ENCODE measurements at places on chromosomes 12 and 14. TPM values are rescaled to one million over a fixed set of nuclear protein-coding genes. Genes with fewer than 3 reads are reported as not detected.

- peak; percentile 86 for DNase-seq
Observed at GRCh38 chr14:77301103-77301502, 19.6 kb downstream of the POMT2 start.

- DNase-seq = no peak
Observed at GRCh38 chr14:81179631-81180030, 41.1 kb downstream of the GTF2A1 start.

CLEC4E gene
- 3.4 TPM for total RNA-seq

DNA sequence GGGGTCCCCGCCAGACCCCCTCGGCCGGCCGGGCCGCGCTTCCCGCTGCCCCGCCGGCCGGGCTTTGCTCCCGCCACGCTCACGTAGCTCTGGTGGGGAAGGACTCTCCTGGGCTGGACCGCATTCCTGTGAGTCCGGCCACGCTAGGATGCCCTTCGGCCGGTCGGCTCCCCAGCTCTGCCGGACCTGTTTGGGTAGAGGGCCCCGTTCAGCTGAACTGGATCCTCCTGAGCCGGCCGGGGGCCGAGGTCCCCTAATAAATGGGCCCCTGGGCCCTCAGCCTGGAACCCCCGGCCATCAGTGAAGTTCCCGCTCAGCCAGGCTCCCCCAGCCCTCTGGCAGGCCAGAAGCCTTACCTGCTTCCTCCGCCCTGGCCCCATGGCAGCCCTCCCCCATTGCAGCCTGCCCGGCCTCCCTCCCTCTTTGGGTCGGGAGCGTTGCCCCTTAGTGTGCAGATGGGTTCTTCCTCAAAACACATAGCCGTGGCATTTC is 593 bp downstream of the UNC119B start:
- no peak for DNase-seq

DNA sequence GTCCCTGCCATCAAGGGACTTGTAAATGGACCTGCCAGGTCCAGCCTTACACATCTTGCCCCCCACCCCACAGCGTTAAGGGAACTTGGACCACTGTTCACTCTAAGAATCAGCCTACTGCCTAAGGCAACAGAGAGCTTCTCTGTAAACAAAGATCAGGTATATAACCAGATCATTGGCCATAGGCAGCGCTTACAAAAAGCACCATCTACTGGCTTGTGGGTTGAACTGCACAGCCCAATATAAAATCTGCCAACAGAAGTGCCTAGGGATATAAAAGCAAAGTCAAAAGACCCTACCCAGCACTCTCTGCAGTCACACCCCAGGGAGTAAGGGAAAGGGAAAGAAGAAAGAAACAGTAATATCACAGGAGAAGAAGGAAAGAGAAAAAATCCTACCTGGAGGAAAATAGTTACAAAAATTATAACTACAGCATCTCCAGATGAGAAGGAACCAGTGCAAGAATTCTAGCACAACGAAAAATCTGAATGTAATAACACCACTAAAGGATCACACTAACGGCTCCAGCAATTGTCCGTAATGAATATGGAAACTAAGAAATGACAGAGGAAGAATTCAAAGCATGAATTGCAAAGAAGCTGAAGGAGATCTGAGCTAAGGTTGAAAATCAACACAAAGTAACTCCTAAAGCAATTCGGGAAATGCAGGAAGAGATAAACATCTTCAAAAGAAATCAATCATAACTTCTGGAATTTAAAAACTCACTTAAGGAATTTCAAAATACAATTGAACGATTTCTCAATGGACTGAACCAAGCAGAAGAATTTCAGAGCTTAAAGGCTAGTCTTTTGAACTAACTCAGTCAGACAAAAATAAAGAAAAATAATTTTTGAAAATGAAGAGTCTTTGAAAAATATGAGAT is 95.2 kb upstream of the PCED1B start:
- no peak for DNase-seq

DNA sequence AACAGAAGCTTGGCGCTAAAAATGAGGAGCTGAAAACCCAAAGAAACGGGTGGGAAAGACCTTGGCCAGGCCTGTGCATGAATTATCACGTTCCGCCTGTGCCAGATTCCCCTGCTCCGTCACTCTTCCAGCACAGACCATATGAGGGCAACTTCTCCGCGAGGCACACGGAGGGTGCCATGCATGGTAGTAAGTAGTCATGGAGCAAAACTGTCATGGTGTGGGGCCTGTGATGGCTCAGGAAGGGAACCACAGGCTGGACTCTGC is 148.2 kb downstream of the ANO2 start:
- DNase-seq = no peak

- DNase-seq = no peak
Observed at GRCh38 chr14:103112400-103113243, 10.6 kb upstream of the TNFAIP2 start.

DNA sequence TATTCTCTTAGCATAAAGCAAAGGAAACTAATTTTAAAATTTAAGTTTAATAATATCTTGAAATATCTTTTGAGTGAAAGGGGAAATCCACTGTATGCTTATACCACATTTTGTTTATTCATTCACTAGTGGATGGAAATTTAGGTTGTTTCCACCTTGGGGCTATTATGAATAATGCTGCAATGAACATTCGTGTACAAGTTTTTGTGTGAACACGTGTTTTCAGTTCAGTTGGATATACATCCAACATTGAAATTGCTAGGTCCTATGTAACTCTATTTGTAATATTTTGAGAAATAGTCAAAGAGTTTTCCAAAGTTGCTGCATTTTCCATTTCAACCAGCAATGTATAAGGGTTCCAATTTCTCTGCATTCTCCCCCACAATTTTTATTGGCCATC is 83.7 kb upstream of the ETV6 start:
- DNase-seq = no peak

All from posterior vena cava (tissue), 2 donors.